Fibroblast of the aortic adventitia (primary cell): ENCODE measurements at places on chromosomes 12 and 14. TPM values are rescaled to one million over a fixed set of nuclear protein-coding genes. Genes with fewer than 3 reads are reported as not detected.

Gene RTL1
- not detected in 2 replicates for total RNA-seq

Gene DPF3
- total RNA-seq: 1.3 and 16.3 TPM in 2 replicates

Gene TBC1D30
- 0.18 and 0.98 TPM in 2 replicates for total RNA-seq

Gene CBLN3
- 5.9 and 6.2 TPM in 2 replicates for total RNA-seq

Gene HNRNPA1
- total RNA-seq: 435 and 902 TPM in 2 replicates

Gene SLCO1B3
- not detected in 2 replicates for total RNA-seq

Gene KRT73
- not detected in 2 replicates for total RNA-seq

Gene IL31
- not detected in 2 replicates for total RNA-seq

Gene GPD1
- total RNA-seq: 0.36 TPM in 1 of 2 replicates, not detected in the other

Gene PSMB5
- 164 and 176 TPM in 2 replicates for total RNA-seq

Gene CCDC196
- not detected in 2 replicates for total RNA-seq

DNA sequence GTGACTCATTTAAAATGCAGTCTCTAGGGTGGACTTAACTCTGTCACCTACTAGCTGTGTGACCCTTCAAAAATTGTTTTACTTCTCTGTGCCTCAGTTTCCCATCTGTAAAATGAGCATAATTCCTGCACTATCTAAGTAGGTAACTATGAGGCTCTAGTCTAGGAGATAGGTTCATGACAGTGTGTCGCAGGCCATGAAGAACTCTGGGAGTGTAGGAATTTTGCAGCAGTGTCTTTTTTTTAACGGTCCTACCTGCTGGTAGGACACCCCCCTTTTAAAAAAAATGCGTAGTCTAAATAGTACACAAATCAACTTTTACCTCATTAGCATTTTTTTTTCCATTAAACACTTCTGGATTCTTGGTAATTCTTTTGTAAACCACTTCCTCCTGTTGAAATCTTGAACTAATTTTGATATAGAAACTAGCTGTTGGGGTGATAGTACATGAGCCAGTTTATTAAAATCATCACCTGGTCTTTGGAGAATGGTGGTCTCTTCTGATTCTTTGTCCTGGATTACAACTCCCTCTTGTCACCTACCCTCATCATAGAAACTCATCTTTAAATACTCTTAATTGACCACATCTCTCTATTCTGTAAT lies 86.0 kb upstream of the SLC38A2 start:
- no peak for DNase-seq

- peak; percentile 66 for DNase-seq
These were observed 157.7 kb downstream of the TTC7B start for GRCh38 chr14:90658541-90658967.

GRCh38 chr12:108689314-108690190 lies 41.8 kb downstream of the CORO1C start:
- DNase-seq: peak; percentile 59

GRCh38 chr12:38872156-38872555 lies 33.2 kb downstream of the CPNE8 start:
- DNase-seq: no peak

GRCh38 chr14:90739318-90740068 lies 76.7 kb downstream of the TTC7B start:
- DNase-seq: no peak

GRCh38 chr14:36293824-36294223 lies 26.6 kb downstream of the MBIP start:
- peak; percentile 49 for DNase-seq

- no peak for DNase-seq
These were observed 26.7 kb downstream of the CLECL1 start for GRCh38 chr12:9706086-9706685.

GRCh38 chr14:86541972-86542371 lies 1012.0 kb downstream of the FLRT2 start:
- no peak for DNase-seq

GRCh38 chr14:89702876-89703200 lies 251.7 kb downstream of the EFCAB11 start:
- no peak for DNase-seq

DNA sequence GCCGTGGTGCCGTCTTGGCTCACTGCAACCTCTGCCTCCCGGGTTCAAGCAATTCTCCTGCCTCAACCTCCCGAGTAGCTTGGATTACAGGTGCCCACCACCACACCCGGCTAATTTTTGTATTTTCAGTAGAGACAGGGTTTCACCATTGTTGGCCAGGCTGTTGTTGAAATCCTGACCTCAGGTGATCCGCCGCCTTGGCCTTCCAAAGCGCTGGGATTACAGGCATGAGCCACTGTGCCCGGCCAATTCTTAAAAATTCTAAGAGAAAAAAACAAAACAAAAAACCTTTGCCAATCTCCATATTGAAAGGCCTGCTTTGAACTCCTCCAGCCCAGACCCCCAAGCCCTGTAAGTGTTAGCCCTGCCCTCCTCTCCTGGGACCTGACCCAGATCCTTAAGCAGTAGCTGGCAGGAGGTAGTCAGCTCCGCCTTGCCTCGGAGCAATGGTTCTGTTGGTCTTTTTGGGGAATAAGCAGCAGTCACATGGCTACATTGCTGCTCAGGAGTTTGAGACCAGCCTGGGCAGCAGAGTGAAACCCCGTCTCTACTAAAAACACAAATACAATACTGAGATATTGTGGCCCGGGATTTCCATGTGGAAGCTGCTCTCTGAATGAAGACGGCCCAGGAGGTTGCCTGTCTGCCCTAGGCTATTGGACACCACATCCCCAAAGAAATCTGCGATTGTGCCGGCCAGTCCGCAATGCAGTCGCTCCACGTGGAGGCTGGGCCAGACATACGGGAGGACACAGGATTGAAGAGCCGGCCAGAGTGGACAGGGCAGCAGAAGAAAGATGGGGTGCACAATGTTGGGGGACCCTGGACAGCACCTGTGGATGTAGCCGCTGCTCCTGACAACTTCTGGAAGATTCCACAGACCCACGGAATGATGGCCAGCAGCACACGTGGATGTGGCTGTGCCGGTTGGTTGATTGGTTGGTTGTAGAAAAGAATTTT lies 28.8 kb upstream of the BEGAIN start:
- DNase-seq: no peak

DNA sequence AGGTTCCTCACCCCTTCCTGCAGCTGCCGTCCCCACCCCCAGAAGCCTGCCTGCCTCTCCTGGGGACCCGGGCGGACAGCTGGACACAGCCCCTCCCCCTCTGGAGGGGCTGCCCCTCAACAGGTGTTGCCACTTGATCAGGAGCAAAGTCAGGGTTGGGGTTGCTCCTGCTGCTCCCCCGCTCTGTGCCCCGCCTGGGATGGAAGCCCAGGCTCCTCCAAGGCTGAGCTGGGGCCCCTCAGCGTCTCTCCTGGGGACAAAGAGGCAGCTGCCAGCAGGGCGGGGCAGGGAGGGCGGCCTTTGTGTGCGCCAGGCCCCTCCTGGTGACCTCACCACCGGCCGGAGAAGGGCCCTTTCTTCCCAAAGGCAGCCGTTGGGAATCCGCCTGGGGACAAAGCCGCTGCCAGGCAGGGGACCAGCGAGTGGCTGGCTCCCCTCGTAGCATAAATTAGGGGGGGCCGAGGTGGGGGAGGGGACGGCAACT lies 13.7 kb downstream of the TRMT61A start:
- no peak for DNase-seq

GRCh38 chr12:14884458-14884878 lies 1.2 kb downstream of the MGP start:
- DNase-seq: peak; percentile 91
